WERI-Rb-1 (cell line): ENCODE measurements at places on chromosomes 2 and 18.

GRCh38 chr18:25244170-25244569 is 107.8 kb downstream of the ZNF521 start:
- no peak for DNase-seq

GRCh38 chr2:191544461-191545062 is 133.4 kb upstream of the NABP1 start:
- DNase-seq: no peak

- no peak for DNase-seq
These were observed 99.0 kb downstream of the DYSF start for GRCh38 chr2:71552356-71552755.

DNA sequence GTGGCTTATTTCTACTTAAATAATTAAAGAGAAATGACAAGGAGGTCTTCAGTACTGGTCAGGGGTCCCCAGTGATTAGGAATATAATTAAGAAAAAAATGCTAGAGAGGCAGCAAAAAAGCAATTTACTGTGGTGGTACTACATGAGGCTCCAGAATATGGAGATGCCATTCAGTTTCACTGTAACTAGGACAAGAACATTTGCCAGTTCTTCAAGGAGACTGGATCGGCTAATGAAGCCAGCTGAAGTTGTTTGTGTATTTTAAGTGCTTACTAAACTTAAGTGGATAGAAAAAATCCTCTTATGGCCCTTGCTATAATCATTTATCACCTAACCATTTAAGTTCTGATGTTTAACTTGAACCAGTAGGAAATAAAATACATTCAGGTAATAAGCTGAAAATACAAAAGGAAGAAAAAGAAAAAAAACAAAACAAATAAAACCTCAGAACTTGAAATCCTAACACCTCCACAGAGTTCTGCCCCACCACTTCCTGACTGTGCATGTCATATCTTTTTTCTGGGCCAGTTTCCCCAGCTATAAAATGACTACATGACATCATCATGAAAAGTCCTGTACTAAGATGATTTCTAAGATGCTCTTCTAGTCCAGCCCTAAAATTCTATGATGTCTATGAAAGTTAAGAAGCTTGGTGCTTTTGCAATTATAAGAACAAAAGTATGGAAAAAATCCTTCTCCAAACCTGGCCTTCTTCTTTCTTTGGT is 98.0 kb downstream of the TRABD2A start:
- DNase-seq: no peak

DNA sequence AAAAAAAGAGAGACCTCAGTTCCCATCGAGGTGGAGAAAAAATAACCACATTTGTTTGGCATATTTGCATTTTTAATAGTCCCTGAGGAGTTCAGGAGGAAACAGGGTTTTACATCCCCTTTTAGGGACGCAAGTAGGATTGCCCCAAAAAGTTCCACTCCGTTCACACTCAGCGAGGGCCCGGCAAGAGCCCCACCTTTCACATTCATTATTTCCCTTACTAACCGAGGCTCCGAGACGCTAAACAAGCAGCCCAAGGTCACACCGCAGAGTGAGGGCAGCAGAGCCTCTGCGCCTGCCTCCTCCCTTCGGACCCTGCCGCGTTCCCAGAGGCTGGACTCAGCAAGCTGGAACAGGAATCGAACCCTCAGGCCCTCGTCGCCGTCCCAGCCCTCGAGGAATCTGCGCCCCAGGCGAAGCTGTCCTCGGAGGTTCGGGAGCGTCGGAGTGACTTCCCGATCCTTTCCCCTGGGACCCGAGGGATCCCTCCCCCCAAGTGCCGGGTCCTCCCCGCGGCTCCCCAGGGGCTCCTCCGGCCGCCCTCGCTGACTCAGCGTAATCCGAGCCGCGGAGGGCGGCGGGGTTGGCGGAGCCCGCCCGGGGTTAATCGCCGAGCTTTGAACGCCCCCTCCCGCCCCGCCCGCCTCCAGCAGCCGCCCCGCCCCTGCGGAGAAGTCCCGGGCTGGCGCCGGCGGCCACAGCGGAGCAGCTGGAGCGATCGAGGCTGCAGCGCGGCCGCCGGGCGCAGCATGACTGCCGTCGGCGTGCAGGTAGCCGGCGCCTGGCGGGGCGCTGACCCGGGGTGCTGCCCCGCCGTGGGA is at the start of gene TMEM37:
Gene TMEM37, plus strand, starts transcription at position 700 of the 821 bp plus-strand sequence. Its CDS starts 50 bp downstream, at position 750.
- peak; percentile 80 for DNase-seq

DNA sequence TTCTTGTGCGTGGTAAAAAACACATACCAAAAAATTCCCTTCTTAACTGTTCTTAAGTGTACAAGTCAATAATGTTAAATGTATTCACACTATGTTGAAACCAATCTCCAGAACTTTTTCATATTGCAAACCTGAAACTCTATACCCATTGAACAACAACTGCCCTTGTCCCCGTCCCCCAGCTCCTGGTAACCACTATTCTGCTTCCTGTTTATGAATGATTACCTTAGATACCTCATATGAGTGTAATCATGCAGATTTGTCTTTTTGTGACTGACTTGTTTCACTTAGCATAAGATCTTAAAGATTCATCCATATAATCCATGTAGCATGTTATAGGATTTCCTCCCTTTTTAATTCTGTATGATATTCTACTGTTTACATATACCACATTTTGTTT is 59.9 kb downstream of the NAT8 start:
- DNase-seq: no peak

GRCh38 chr2:150625303-150625702 is 137.8 kb upstream of the RND3 start:
- DNase-seq: no peak

GRCh38 chr2:217283460-217283859 is 423.6 kb upstream of the TNP1 start:
- DNase-seq: peak; percentile 41

DNA sequence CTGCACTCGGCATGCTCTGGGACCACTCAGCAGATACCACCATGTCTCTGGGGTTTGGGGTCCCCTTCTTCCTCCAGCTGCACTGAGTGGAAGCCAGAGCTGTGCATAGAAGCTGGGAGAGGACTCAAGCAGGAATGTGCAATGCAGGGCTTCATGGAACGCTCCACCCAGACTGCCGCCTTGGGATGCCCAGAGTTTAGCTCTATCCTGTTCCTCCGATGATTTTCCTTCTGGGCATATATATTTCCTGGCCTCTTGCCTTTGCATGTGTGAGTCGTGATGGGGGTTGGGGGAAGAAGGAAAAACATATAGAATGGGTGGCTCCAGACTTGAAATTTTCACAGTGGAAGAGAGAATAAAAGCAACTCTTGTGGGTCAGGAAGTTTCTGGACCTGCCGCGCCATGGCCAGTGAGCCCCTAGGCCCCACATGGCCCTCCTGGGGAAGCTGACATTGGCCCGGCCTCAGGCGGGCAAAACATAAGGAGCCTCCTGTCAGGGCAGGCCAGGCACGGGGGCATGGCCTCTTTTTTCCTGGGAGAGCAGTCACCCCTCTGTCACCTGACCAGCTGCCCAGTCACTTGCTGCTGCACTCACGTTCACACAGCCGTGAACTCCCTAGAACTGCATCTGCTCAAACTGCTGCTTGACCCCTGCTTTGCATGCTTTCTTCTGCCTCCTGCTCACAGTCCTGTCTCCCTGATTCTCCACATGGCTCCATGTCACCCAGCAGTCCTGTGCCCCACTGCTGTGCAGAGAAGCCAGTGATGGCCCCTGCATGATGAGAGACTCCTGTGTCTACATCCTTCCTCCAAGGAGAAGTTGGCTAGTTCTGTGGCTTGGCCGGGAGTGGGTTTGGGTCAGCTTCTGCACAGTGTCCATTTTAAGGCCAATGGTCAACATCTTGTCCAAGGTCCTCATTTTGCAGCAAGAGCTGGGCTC is 197.8 kb downstream of the CTIF start:
- no peak for DNase-seq

GRCh38 chr2:189654641-189655040 is 6.6 kb upstream of the ASNSD1 start:
- DNase-seq: no peak

DNA sequence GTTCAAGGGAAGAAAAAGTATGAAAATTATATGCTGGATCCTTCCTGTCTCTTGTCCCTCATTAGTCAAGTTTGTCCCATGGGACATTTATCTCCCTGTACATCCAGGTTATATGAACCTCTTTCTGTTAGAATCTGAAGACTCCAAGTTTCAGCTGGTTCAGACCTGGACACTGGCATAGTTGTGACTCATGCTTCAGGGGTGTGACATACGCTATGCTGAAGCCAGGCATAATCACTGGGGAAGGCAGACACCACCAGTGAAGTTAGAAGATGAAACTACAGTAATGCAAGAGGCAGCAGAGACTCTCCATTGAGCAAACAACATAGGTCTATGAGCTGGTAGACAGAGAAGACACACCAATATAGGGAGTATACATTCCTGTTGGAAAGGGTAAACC is 269.7 kb upstream of the SLC8A1 start:
- no peak for DNase-seq

DNA sequence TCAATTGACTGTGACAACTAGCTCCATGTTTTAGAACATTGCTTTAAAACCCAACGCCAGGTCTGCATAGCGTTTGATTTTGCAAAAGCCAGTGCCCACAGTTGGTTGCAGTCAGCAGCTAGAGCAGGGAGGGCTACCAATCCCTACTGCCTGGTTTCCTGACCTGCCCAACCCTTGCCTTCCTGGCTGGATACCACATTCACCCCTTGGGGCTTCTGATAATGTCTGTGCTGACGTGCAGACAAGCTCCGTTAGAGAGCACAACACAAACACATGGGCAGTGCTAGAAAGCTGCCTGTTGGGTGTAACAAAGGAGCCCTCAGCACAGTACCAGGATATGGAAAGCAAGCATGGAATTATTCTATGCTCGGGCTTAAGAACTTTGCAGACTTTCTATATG is 71.4 kb upstream of the THSD7B start:
- DNase-seq: no peak

GRCh38 chr2:57160976-57161375 is 885.6 kb upstream of the VRK2 start:
- DNase-seq: no peak

DNA sequence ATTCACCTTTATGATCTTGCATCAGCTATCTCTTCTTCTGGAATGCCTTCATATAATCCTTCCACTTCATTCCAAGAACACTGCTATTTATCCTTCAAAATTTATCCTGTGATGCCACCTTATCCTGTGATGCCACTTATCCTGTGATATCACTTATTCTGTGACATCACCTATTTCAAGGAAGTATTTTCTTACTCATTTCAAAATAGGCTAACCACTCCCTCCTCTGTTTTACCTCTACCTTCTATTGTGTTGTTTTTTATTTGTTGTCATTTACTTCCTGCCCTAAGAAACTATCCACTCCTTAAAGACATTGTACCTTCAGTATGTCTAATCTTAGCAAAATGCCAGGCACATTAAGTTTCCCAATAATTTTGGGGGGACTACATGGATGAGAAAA is 38.8 kb downstream of the CD226 start:
- no peak for DNase-seq

DNA sequence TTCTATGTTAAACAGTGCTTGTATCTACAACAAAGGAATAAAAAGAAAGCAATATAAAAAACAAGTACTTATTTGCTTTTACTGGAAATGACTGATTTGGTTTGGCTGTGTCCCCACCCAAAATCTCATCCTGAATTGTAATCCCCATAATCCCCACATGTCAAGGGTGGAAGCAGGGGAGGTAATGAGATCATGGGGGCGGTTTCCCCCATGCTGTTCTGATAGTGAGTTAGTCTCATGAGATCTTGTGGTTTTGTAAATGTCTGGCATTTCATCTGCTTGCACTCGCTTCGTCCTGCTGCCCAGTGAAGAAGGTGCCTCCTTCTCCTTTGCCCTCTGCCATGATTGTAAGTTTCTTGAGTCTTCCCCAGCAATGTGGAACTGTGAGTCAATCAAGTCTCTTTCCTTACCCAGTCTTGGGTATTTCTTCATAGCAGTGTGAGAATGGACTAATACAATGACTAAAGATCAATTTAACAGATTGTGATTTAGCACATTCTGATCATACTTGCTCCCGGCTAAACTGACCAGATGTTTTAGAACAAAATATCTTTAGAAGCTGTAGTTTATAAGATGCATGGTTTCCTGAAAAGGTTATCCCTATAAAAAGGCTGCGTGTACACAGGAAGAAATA is 19.9 kb downstream of the PTH2R start:
- peak; percentile 14 for DNase-seq
